Panc1 (cell line): ENCODE measurements at places on chromosomes 1 and 21. TPM values are rescaled to one million over a fixed set of nuclear protein-coding genes. Genes with fewer than 3 reads are reported as not detected.

S100A7A gene
- not detected for total RNA-seq

ADAM15 gene
- total RNA-seq = 41.7 TPM

REN gene
- total RNA-seq = not detected

GPR25 gene
- not detected for total RNA-seq

TNNI3K gene
- total RNA-seq = not detected

IGSF21 gene
- not detected for total RNA-seq

GRCh38 chr1:18941221-18942141 lies 15.0 kb downstream of the IFFO2 start:
- H3K27ac ChIP-seq = peak overlapping the region; percentile 84
- no peaks in the 10 kb centered on the region for H3K36me3 ChIP-seq
- no peaks in the 10 kb centered on the region for H3K27me3 ChIP-seq
- no peak for DNase-seq
- H3K4me1 ChIP-seq = peaks cover 88% of the 10 kb centered on the region

GRCh38 chr1:205920861-205921569 lies 22.2 kb downstream of the SLC26A9 start:
- peaks cover 8% of the 10 kb centered on the region for H3K4me1 ChIP-seq
- H3K27me3 ChIP-seq = no peaks in the 10 kb centered on the region
- no peaks in the 10 kb centered on the region for H3K36me3 ChIP-seq

DNA sequence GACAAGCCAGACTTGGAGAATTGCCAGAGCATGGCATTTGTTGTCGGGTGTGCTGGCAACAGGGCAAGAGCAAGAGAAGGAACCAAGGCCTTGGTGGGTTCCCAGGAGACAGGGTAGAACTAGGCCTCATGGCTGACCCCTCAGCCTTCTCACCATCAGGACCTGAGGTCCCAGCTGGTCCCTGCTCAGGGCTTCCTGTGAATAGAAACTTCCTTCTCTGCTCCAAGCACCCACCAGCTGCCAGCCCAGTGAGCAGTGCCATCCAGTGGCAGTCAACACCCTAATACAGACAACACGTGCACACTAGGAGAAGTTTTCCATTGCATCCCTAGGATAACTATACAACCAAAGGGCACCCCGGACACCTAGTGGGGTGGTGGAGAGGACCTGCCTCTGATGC lies 22.8 kb downstream of the S100A6 start:
- H3K27ac ChIP-seq = peak overlapping the region; percentile 72
- H3K4me1 ChIP-seq = peaks cover 29% of the 10 kb centered on the region
- H3K36me3 ChIP-seq = no peaks in the 10 kb centered on the region
- no peaks in the 10 kb centered on the region for H3K27me3 ChIP-seq

DNA sequence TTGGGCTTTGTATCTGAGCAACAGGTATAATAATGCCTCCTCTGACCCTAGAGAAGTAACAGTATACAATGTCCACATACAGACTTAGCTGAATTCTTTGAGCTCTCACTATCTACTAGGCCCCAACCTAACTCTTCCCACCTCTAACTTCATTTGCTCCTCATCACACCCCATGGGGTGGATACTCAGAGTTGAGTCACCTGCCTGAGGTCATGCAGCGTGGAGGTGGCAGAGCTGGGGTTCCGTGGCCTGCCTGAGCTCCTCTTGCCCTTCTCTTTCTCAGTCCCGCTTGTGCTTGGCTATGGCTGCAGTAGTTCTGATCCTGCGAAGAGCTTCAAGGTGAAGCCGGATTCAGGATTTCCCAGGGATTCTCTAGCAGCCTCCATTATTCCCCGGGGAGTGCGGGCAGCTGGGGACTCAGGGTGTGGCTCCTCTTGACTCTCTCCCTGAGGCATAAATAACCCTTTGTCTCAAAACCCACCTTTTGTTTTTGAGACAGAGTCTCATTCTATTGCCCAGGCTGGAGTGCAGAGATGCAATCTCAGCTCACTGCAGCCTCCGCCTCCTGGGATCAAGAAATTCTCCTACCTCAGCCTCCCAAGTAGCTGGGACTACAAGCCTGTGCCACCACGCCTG lies 29.9 kb upstream of the ACTL8 start:
- H3K27me3 ChIP-seq = no peaks in the 10 kb centered on the region
- DNase-seq = no peak
- H3K36me3 ChIP-seq = no peaks in the 10 kb centered on the region
- no peak overlapping the region for H3K27ac ChIP-seq

GRCh38 chr1:30771005-30771404 lies 13.4 kb upstream of the LAPTM5 start:
- H3K27me3 ChIP-seq = no peaks in the 10 kb centered on the region
- no peak overlapping the region for H3K4me3 ChIP-seq
- no peak overlapping the region for H3K27ac ChIP-seq
- no peak for DNase-seq
- H3K36me3 ChIP-seq = no peaks in the 10 kb centered on the region
- no peaks in the 10 kb centered on the region for H3K4me1 ChIP-seq

- H3K4me3 ChIP-seq = no peak overlapping the region
- H3K27me3 ChIP-seq = no peaks in the 10 kb centered on the region
- no peak overlapping the region for H3K27ac ChIP-seq
These were observed 39.1 kb downstream of the MRPS6 start for GRCh38 chr21:34112316-34113033.

GRCh38 chr1:3531928-3532327 lies 77.5 kb downstream of the ARHGEF16 start:
- no peak overlapping the region for H3K4me3 ChIP-seq
- H3K27ac ChIP-seq = no peak overlapping the region
- no peaks in the 10 kb centered on the region for H3K36me3 ChIP-seq
- DNase-seq = no peak
- no peaks in the 10 kb centered on the region for H3K27me3 ChIP-seq

GRCh38 chr21:37757606-37758376 lies 158.5 kb downstream of the KCNJ6 start:
- H3K4me3 ChIP-seq = no peak overlapping the region
- no peaks in the 10 kb centered on the region for H3K4me1 ChIP-seq
- no peak for DNase-seq
- H3K36me3 ChIP-seq = no peaks in the 10 kb centered on the region
- H3K27me3 ChIP-seq = no peaks in the 10 kb centered on the region
- H3K27ac ChIP-seq = no peak overlapping the region

DNA sequence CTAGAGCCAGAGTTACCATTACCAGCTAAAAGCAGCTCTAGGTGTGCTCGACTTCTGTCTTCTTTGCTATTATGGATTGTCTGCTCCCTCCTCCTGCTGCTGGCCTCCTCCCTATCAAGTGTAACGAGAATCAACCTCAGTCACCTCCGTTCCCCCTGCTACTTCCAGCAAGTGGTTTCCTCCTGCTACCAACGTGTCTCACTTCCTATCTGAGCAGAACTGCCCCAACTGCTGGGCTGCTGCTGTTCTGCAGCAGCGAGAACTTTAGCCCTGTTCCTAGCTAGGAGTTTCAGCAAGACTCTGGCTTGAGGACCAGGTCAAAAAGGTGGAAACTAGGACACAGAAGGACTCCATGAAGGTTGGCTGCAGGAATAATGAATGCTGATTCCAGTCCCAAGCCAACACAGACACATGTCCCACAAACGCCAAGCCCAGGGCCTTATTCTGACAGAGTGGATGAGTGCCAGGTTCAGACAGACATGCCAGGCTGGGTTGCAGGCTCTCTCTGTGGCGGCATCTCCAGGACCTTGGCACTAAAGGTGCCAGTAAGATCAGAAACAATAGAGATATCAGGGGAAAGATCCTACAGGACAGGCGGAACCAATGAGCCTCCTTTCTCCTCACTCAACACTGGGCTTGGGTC lies 46.9 kb downstream of the CD34 start:
- no peaks in the 10 kb centered on the region for H3K27me3 ChIP-seq
- no peaks in the 10 kb centered on the region; the same call in 1 of the 2 replicates for H3K4me1 ChIP-seq
- H3K4me3 ChIP-seq = no peak overlapping the region
- H3K27ac ChIP-seq = no peak overlapping the region
- no peaks in the 10 kb centered on the region for H3K36me3 ChIP-seq
- DNase-seq = no peak

DNA sequence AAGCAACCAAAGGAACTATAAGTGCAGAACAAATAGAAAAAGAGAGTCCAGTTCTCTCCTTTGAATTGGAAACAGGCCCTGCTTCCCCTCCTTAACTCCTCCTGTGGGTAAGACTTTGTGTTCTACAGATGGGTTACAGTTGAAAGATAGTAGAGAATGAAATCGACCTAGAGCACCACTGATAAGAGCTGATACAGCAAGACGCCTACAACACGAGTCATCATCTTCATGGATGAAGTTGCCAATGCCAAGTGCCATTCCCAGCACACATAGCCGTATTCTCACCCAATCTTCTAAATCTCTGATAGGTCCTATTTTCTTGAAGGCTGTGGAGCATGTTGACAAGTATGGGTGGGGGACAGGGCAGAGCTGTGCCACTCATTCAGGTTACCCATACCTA lies 99.8 kb upstream of the CAMK1G start:
- DNase-seq = no peak
- H3K27me3 ChIP-seq = no peaks in the 10 kb centered on the region
- no peak overlapping the region for H3K27ac ChIP-seq
- no peaks in the 10 kb centered on the region for H3K36me3 ChIP-seq

GRCh38 chr1:13901039-13901438 lies 201.1 kb downstream of the PRDM2 start:
- no peaks in the 10 kb centered on the region for H3K36me3 ChIP-seq
- H3K4me1 ChIP-seq = no peaks in the 10 kb centered on the region
- no peak for DNase-seq
- H3K4me3 ChIP-seq = no peak overlapping the region
- no peaks in the 10 kb centered on the region; the same call in 1 of the 2 replicates for H3K27me3 ChIP-seq

- no peak overlapping the region for H3K27ac ChIP-seq
- H3K36me3 ChIP-seq = no peaks in the 10 kb centered on the region
- no peak for DNase-seq
These were observed 106.5 kb upstream of the EDEM3 start for GRCh38 chr1:184860985-184861754.

DNA sequence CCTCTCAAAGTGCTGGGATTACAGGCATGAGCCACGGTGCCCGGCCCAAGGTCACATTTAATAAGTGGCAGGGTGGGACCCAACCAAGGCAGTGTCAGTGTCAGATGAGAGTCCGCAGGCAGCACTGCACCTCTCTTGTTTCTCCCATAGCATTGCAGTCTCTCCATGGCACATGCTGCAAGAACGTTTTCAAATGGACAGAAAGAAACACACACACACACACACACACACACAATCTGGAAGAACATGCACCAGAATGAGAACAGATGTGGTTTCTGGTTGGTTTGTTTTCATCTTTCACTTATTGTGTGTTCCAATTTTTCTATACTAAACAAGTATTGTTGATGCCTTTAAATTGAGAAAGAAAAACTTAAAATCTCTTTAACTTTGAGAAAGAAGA lies 126.5 kb downstream of the SYF2 start:
- H3K27me3 ChIP-seq = no peaks in the 10 kb centered on the region
- 0 out of 2 replicates have a peak, but pooled peaks cover 3% of the 10 kb centered on the region for H3K4me1 ChIP-seq
- no peaks in the 10 kb centered on the region for H3K36me3 ChIP-seq
- no peak for DNase-seq
- H3K27ac ChIP-seq = no peak overlapping the region

GRCh38 chr1:186882372-186883134 lies 53.8 kb downstream of the PLA2G4A start:
- no peak overlapping the region for H3K4me3 ChIP-seq
- DNase-seq = no peak
- no peaks in the 10 kb centered on the region for H3K27me3 ChIP-seq
- H3K4me1 ChIP-seq = no peaks in the 10 kb centered on the region

DNA sequence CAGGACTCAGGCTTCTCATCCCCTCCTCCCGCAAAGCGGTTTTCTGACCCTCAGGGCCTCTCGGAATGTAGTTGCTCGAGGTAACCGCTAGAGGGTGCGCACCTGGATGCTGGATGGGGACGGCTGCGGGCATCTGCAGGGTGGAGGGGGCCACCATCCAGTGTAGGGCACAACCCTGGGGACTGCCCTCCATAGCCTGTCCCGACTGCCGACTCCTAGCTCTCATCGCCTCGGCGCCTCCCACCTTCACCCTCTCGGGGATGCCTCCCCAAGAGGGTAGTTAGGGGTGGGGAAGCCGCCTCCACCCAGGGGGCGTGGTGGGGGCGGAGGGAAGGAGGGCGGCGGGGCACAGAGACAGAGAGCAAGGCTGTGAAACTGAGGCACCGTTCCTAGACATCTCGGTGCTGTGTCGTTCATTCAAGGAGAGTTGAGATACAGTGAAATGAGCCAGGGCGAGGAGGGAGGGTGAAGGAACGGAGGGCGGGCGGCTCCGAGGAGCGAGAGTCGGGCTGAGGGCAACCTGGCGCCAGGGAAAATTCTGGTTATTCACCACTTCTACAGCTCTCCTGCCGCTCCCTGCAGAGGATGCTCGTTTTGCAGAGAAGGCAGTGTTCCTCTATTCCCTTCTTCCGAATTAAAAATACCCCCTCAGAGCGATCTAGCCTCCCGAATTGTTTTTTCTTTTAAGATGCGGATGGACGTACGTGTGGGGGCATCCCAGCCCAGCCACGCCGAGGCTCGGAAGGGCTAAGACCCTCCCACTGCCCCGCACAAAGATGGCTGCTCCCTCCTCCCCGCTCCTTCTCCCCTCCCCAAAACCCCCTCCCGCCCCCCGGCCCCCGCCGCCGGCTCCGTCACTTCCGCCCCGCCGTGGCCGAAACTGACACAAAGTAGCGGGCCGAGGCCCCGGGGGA lies at the start of gene ATP8B2:
Gene ATP8B2 (plus strand): TSS at position 857 of the 914 bp plus-strand sequence. CDS start 2,617 bp downstream, outside the sequence.
- H3K36me3 ChIP-seq = no peaks in the 10 kb centered on the region
- H3K27me3 ChIP-seq = no peaks in the 10 kb centered on the region
- peak within 1 kb of the TSS; percentile 83 for H3K4me3 ChIP-seq
- peak within 1 kb of the TSS; percentile 69 for H3K27ac ChIP-seq
- DNase-seq = peak; percentile 69

DNA sequence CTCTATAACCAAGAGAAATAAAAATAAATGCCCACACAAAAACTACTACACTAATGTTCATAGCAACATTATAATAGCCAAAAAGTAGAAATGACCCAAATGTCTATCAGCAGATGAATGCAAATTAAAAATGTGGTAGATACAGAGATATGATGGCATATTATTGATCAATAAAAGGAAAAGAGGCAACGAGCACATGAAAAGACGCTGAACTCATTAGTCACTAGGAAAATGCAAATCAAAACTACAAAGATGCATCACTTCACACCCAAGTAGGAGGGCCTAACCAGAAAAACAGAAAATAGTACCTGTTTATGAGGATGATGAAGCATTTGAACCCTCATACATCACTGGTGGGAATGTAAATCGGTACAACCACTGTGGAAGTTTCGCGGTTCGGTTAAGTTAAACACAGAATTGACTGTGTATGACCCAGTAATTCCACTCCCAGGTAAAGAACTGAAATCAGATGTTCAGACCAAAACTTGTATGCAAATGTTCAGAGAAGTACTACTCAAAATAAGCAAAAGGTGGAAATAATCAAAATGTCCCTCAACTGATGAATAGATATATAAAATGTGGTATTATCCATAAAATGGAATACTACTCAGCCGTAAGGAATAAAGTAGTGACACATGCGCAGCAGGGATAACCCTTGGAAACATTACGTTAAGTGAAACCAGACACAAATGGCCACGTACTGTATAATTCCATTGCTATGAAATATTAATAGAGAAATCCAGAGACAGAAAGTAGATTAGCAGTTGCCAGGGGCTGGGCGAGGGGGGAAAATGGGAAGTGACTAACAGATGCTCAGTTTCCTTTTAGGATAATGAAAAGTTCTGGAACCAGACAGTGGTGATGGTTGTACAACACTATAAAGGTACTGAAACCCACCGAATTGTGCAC lies 3.1 kb downstream of the USP48 start:
- no peaks in the 10 kb centered on the region for H3K27me3 ChIP-seq
- DNase-seq = no peak
- H3K27ac ChIP-seq = peak overlapping the region; percentile 58
- H3K36me3 ChIP-seq = no peaks in the 10 kb centered on the region
- H3K4me1 ChIP-seq = peaks cover 20% of the 10 kb centered on the region

GRCh38 chr1:48182439-48182838 lies 40.1 kb upstream of the SLC5A9 start:
- no peak overlapping the region for H3K27ac ChIP-seq
